ENCODE measurements at places on chromosomes 4 and X.

DNA sequence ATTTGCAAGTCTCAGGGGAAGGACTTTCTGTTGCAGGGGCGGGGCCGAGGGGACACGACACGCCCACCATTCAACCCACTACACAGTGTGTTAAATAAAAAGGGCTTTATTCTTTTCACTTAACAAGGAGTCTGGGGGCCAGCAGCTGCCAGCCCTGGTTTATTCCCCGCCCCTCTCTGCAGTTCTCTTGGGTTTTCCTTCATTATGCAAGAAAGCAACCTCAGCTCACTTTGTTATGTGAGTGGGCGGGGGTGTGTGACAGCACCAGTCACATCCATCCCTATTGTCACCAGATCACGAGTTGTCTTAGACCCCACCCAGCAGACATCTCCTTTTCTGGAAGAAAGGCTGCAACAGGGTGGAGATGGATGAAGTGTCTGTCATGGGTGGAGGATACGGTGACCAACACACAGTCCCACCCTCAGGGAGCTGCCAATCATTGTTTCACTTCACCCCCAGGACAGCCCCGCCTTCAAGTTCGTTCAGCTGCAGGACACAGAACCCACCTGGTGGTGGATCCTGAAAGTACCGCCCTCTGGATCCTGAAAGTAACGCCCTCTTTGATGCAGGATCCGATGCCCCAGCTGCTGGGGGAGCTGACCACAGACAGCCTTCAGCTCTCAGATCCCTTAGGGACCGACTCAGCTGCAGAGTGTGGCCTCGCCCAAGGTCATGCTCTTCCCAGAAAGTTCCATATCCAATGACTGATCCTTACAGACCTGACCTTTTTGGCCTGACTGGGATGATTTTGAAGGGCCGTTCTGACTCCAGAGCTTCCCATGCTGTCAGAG is 79.6 kb downstream of the SMIM20 start:
- peak; percentile 67 for DNase-seq

DNA sequence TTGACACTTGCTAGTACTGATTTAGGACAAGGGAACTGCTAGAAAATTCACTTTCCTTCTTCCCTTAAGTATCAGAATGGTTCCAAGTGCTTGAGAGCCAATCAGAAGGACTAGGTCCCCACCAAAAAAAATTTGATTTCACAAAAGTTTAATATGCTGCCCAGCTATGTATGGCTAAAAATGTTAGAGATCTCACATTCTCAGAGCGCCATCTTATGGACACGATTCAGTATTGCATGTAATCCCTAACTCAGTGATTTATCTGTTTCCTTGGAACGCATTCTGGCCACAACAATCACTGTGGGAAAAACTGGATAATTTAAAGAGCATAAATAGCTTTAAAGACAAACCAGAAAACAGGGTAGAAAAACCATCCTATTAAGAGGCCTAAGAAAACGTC is 255.1 kb upstream of the GPC4 start:
- DNase-seq: no peak

- DNase-seq: no peak
These were observed 69.7 kb downstream of the PDGFC start for GRCh38 chr4:156901871-156902270.

- DNase-seq: no peak
These were observed 2.2 kb downstream of the UGT2B7 start for GRCh38 chr4:69098470-69098869.

Data from coronary artery (tissue), 2 donors.